Suppressor macrophage treated with lipopolysaccharide for 4 hours (primary cell): ENCODE measurements at places on chromosomes 5 and 9.
A peak's percentile ranks its signal among the peaks of the same experiment; 100 is the strongest.

GRCh38 chr5:96595300-96596090, 66.7 kb upstream of the CAST start:
- peak; percentile 24 for DNase-seq

- DNase-seq, result no peak
Observed at GRCh38 chr5:118653872-118654271, 334.5 kb downstream of the DTWD2 start.

- DNase-seq, result no peak
Observed at GRCh38 chr5:54709096-54709495, 191.5 kb downstream of the SNX18 start.

GRCh38 chr5:33474931-33475499, 34.2 kb downstream of the TARS1 start:
- DNase-seq, result no peak

DNA sequence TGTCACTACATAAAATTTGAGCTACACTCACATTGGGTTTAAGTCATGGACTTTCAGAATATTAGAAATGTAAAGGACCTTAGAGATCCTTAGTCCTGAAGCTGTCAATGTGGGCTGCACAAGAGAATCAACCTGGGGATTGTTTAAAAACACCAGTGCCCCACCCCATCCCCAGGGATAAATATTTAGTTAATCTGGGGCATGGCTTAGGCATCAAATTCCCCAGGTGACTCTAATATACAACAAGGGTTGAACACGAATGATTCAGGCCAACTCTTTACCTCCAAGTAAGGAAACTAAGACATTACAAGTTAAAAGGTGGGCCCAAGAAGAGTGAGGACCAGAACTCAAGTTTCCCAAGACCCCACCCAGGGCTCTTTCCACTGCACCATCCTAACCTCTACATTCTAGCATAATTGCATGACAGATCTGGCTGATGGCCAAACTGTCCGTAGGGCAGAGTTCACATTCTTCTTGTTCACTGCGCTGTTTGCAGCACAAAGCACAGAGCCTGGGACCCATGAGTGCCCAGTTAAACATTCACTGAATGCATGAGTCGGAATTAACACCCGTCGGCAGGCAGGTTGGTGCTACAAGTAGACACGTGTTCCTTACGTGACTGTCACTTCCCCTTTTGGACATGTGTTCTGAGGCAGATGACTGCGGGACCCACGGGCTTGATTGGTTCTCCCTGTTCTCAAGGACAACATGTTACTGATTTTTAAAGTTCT, 25.2 kb downstream of the CYFIP2 start:
- peak; percentile 53 for DNase-seq

DNA sequence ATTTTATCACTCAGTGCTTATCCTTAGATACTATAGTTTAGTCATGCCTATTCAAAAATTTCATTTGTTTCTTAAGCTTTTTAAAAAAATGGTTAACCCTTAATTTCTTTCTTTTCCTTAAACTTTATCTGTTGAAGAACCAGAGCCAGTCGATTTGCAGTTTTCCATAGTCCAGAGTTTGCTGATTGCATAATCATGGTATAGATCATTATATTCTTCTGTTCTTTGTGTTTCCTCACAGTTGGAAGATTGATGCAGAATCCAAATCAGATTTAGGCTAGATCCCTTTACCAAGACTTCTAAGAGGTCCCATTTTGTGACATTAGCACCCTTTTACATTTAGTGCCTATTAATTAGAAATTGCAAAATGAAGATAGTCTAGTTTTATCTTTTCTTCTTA, 18.0 kb downstream of the TMEM38B start:
- DNase-seq, result no peak

GRCh38 chr5:131783874-131784273, 12.9 kb downstream of the FNIP1 start:
- DNase-seq, result no peak

- no peak for DNase-seq
Observed at GRCh38 chr9:91342575-91342974, 19.1 kb downstream of the AUH start.

GRCh38 chr9:86767373-86767772, 179.9 kb downstream of the GAS1 start:
- no peak for DNase-seq

DNA sequence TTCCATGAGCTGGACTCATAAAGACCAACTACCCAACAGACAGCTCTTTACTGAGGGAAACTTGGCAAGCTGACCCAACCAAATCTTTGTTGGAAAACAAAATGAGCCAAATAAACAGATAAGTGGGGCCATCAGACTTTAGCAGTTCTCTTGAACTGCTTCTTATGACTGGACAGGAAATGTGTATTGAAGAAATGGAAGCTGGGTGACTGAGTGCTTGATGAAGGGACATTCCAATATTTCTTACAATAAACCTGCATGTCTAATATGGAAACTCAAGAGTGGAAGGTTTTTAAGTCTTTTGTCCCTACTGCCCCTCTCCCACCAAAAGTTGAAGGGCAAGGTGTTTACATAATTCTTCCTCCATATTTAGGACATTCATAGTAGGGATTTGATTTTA, 218.8 kb upstream of the NR4A3 start:
- DNase-seq, result peak; percentile 69

DNA sequence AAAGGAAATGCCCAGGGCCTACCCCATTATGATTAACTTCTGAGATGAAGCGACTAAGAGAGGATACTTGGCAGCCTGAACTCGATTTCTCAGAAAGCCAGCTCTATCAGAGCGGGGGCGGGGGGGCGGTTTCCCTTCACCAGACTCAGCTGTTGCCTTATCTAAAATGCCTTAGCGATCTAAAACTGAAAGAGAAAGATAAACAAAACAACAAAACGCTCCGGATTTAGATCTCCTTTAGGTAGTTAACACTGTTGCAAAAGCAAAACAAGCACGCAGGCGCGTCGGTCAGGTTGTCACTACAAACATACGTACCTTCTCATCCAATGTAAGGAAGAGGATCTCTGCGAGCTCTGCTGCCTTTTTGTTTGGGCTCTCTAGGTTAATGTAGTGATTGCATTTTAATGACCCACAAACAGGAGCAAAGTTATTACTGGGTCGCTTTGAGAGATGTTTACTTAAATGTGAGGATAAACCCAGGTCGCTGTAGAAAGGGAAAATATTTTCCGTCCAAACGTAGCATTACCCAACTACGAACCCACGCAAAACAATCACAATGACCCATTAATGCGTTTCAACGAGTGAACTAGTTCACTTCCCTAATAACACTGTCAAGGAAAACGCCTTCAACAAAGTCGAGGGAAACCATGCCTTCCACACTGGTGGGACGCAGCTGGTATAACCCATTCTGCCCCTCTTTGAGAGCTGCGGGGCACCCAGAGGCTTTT, 982 bp downstream of the EPB41L4A start:
- peak; percentile 58 for DNase-seq

GRCh38 chr5:56941981-56942380, 9.9 kb downstream of the MIER3 start:
- DNase-seq, result peak; percentile 25

- DNase-seq, result no peak
Observed at GRCh38 chr9:108103046-108103693, 613.6 kb upstream of the KLF4 start.

GRCh38 chr5:62982348-62982747, 403.7 kb downstream of the LRRC70 start:
- DNase-seq, result no peak

GRCh38 chr5:163913548-163913947, 408.1 kb downstream of the MAT2B start:
- DNase-seq, result peak; percentile 54

DNA sequence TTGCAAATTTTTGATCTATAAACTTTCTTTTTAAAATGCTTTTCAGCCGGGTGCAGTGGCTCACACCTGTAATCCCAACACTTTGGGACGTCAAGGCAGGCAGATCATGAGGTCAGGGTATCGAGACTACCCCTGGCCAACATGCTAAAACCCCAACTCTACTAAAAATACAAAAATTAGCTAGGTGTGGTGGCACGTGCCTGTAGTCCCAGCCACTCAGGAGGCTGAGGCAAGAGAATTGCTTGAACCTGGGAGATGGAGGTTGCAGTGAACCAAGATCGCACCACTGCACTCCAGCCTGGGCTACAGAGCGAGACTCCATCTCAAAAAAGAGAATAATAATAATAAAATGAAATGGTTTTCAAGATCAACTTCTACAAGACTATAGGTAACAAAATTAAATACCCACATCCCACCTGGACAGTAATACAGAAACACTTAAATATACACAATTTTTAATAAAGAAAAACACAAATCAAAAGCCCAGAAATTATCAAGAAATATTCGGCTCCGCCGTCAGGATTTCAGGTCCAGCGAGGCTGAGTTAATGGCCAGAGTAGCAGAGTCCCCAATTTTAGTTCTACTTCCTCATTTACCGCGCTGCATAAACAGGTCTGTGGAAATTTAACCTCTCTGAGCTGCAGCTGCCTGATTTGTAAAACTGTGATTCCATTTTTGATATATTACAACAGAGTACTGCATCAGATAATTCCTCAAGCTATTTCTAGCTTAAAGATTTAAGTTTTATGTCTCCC, 4.0 kb downstream of the TUT7 start:
- DNase-seq, result peak; percentile 60

- DNase-seq, result peak; percentile 52
Observed at GRCh38 chr9:21931428-21931827, 62.8 kb downstream of the CDKN2A start.

DNA sequence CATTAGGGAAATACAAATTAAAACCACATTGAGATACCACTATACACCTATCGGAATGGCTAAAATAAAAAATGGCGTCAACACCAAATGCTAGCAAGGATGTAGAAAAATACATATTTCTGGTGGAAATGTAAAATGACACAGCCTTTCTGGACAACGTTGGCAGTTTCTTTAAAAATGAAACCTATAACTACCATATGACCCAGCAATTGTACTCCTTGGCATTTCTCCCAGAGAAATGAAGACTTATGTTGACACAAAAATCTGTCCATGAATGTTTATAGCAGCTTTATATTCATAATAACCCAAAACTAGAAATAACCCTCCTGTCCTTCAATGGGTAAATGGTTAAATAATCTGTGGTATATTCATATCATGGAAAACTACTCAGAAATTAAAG, 188.7 kb upstream of the RAD23B start:
- no peak for DNase-seq

GRCh38 chr9:112495614-112496013, 9.0 kb downstream of the KIAA1958 start:
- peak; percentile 78 for DNase-seq

DNA sequence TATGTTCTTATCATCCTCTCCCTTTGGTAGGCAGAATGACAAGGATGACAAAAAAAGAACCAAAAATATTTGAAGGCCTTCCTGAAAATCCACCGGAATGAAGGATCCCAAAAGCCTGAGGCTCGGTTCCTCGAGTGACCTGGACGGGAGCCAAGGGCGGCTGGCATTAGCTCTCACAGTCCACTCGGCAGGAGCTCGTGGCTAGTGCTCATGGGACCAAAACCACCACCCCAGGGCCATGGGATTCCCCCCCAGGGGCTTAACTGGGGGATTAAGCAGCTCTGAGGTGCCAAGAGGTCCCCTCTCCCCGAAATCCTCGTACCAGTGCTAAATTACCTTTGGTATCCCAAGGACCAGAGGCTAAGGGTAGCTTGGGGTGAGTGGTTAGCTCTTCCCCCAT, 586 bp upstream of the PDZD2 start:
- peak; percentile 18 for DNase-seq

GRCh38 chr5:36215910-36216309, 25.8 kb downstream of the NADK2 start:
- no peak for DNase-seq

DNA sequence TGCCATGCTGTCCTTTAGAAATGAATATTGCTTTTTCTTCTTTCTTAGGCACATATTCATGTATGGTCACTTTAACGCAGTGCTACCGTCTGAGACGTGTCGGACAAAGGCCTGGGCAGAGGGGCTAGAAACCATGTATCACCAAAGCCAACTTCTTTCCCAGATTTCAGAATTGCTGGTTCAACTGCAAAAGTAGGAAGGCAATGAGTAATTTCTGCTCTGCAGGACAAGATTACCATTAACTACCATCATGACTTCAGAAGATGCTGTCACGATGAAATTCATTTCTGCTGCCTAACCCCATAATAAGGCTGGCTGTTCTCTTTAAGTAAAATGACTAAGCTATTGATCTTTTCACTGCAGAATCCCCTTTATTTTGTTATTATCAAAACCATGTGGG, 306.7 kb downstream of the PDE4D start:
- DNase-seq, result no peak

DNA sequence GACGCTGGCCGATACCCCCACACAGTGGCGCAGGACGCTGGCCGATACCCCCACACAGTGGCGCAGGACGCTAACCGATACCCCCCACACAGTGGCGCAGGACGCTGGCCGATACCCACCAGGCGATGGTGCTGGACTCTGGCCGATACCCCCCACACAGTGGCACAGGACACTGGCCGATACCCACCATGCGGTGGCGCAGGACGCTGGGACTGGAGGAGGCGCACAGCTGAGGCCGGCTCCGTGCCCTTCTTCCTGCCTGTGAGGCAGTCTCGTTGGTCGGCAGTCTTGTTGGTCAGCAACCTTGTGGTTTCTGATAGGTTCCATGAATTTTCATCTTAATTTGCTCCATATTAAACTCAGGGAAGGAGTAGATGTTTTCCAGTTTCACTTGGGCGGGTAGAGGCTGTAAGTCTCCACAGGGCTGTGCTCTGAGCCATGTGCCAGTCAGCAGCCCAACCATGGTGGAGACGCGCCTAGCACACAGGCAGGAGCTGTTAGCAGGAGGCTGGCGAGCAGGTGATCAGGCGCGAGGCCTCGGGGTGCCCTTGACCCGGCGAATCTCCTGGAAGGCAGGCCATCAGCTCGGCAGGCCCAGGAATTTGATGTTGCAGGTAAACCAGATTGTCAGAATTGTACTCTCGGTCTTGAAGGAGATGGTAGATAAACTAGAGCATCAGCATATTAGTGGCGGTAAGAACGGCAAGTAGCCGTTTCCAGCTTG, 75.6 kb downstream of the EHMT1 start:
- DNase-seq, result no peak

GRCh38 chr5:43572357-43572756, 15.5 kb upstream of the PAIP1 start:
- DNase-seq, result no peak

GRCh38 chr5:91228188-91228587, 154.9 kb downstream of the ARRDC3 start:
- no peak for DNase-seq

- no peak for DNase-seq
Observed at GRCh38 chr9:136852664-136853595, 784 bp downstream of the MAMDC4 start.

- DNase-seq, result no peak
Observed at GRCh38 chr5:76524868-76525267, 98.3 kb downstream of the F2RL2 start.

DNA sequence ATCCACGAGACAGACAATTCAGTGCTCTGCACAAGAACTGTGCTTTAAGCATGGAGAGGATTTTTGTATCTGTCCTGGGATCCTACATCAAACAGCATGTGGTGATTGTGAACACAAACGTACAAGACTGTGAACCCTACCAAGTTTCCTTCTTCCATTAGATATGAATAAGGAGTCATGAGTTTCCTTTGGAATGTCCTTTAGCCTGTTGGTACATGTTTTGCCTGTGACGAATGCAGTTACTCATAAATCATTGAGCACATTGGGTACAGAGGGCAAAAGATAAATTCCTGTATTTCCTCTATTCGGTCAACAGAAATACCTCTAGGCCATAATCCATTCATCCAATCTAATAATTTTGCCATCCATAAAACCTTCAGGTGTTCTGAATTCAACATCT, 61.5 kb downstream of the FXN start:
- no peak for DNase-seq

GRCh38 chr5:154249826-154250225, 59.3 kb downstream of the GALNT10 start:
- DNase-seq, result no peak

- no peak for DNase-seq
Observed at GRCh38 chr9:18783909-18784308, 249.1 kb downstream of the SAXO1 start.
